ENCODE measurements at places on chromosomes 1 and 21.

DNA sequence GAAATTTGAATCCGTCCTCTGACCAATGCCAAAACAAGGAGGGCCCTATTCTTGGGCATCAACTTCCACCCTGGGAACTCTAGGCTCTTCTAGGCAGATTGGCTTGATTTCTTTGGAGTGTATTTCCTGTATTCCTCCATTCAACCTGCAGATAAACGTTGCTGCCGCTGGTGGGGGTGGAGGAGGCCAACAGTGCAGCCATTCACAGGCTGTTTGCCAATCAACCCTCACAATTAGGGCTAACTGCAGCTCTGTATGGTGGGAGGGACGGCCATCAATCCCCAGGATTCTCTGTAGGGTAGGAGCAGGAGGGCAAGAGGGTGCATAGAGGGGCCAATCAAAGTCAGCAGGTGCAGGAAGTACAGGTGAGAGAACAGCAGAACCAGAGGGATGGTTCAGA is 273.1 kb upstream of the PROX1 start:
- DNase-seq, result no peak

DNA sequence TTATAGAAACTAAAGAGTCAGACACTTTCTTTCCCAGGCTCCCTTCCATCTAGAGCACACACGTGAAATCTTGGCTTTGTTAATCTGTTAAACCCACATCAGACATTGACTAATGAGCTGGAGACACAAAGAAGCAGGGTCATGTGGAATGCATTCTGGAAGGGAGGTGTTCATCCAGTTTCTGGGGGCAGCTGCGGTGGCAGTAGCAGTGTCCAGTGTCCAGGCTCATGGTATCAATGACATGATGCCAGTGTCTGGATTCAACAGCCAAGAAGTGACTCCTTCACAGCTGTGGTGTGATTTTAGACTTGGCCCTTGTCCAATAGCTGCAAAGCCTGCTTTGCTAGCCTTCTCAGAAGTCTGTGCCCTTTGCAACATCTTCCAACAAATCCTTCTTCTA is 95.2 kb downstream of the NTPCR start:
- no peak for DNase-seq

- DNase-seq, result no peak
These were observed 38.3 kb downstream of the IRF2BP2 start for GRCh38 chr1:234571702-234572101.

DNA sequence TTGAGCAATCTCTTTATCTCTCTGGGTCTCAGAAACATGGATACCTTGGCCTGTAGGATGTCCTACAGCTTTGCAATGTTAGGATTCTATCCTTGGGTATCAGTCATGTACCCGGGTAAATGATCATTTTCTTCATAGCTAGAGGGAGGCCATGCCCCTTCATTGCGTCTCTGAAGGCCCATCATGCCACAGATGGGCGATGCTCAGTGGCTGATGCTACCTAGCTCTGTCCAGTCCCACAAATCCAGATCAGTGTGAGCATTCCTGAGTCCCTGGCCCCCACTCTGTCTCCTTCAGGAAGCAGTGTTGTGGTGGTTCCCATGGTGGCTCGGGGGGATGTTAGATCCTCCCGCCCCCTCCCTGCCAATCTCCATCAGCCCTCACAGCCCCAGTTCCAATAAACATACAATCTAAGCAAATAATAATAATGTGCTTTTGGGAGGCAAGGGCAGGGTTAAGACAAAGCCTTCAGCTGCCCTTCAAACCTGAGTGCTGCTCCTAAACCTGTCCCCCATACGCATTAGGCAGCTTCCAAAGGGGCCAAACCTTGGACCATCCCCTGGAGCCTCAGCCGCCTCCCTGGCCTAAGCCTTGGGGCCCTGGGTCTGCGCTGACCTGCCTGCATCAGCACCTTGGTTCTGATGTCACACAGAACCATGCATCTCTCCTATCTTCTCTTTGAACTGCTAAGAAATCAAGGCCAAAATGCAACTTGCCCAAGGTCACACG is 681 bp upstream of the GPR61 start:
- no peak for DNase-seq

- no peak for DNase-seq
These were observed 137.2 kb downstream of the DHRS3 start for GRCh38 chr1:12480748-12481362.

- no peak for DNase-seq
These were observed 47.1 kb downstream of the KANK4 start for GRCh38 chr1:62271948-62272728.

DNA sequence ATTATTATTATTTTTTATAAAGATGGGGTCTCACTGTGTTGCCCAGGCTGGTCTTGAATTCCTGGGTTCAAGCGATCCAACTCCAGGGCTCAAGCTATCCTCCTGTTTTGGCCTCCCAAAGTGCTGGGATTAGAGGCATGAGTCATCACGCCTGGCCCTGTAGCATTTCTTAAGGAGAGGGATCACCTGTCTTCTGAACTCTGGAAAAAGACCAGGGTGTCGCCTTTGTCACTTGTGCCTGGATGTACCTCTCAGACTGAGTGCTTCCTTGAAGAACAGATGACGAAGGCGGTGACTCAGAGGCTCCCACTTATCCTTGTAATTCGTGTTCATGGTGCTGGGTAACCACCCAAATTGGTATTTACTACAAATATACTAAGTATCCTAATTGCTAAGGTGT is 2.4 kb upstream of the CGN start:
- no peak for DNase-seq

- no peak for DNase-seq
These were observed 656 bp downstream of the KNCN start for GRCh38 chr1:46550751-46551231.

DNA sequence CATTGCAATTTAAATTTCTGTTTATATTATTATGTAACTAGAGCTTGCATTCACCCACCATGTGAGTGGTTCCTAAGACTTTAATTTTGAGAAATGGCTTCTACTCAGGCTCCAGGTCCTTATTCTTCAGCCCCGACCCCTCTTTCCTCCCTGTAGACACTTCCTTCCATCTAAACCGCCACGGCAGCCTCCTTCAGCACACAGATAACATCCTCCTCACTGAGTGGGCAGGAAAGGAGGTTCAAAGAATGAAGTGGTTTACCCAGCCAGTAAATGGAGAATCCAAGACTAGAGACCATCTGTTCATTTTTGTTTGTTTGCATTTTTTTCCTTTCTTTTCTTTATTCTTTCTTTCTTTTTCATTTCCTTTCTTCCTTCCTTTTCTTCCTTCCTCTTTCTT is 37.1 kb upstream of the SOD1 start:
- DNase-seq, result no peak

DNA sequence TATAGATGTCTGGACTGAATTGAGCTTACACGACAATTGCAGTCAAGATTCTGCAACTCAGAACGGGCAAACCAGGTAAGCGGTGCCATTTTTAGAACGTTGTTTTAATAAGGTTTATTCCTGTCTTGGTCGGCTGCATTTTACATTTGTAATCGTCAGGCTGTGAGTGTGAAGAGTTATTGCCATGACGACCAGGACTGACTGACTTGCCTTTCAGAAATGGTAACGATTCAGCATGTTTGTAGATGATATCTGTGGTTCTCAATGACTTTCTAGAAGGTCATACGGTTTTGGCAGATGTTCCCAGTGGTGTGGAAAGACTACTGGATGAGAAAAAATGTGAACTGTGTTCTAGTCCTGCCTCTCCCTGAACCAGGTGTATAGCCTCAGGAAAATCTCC is 271.3 kb upstream of the B3GALT2 start:
- DNase-seq, result no peak

GRCh38 chr21:45632160-45632559 is 11.4 kb upstream of the PCBP3 start:
- no peak for DNase-seq

- DNase-seq, result no peak
These were observed 126.3 kb upstream of the TMPRSS2 start for GRCh38 chr21:41634211-41634694.

- DNase-seq, result no peak
These were observed 77.9 kb downstream of the PSMG1 start for GRCh38 chr21:39105341-39105765.

GRCh38 chr1:29122682-29123052 is 1.0 kb downstream of the TMEM200B start:
- no peak for DNase-seq

- no peak for DNase-seq
These were observed 74.4 kb downstream of the ACTL8 start for GRCh38 chr1:17829579-17829978.

Measured in amygdala (tissue), 56 donors.